Activated CD4-positive, alpha-beta T cell treated with anti-CD3 and anti-CD28 coated beads for 24 hours (primary cell): ENCODE measurements at places on chromosomes 6 and 20.

- DNase-seq: no peak
These were observed 211.7 kb downstream of the LMBRD1 start for GRCh38 chr6:69584913-69585729.

DNA sequence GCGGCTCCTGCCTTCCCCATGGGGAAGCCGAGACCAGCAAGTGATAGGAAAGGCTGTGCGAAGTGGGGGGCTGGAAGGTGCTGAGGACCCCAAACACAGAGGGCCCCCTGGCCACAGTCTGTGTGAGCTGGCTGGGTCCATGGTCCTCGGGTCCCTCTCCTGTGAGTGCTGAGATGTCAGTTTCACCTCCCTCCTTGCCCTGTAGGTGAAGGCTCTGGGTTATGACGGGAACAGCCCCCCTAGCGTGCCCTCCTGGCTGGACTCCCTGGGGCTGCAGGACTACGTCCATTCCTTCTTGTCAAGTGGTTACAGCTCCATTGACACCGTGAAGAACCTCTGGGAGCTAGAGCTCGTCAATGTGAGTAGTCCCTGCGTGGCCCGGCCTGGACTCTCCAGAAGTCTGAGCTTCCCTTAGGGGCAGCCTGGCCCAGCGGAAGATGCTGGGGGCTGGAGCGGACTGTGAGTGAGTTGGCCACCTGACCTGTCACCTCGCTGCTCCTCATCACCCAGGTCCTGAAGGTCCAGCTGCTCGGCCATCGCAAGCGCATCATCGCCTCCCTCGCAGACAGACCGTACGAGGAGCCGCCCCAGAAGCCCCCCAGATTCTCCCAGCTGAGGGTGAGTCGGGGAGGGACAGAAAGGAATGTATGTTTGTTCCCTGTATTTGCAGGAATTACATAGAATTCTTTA, 61.7 kb downstream of the TCP11 start:
- DNase-seq: no peak

- no peak for DNase-seq
These were observed 17.0 kb upstream of the CPNE5 start for GRCh38 chr6:36856277-36856676.

GRCh38 chr6:119163006-119163405, 84.5 kb upstream of the FAM184A start:
- DNase-seq: no peak

GRCh38 chr6:140475086-140475485, 1100.6 kb upstream of the CITED2 start:
- DNase-seq: no peak
